Choroid plexus epithelial cell (primary cell): ENCODE measurements at places on chromosomes 7 and 10.

DNA sequence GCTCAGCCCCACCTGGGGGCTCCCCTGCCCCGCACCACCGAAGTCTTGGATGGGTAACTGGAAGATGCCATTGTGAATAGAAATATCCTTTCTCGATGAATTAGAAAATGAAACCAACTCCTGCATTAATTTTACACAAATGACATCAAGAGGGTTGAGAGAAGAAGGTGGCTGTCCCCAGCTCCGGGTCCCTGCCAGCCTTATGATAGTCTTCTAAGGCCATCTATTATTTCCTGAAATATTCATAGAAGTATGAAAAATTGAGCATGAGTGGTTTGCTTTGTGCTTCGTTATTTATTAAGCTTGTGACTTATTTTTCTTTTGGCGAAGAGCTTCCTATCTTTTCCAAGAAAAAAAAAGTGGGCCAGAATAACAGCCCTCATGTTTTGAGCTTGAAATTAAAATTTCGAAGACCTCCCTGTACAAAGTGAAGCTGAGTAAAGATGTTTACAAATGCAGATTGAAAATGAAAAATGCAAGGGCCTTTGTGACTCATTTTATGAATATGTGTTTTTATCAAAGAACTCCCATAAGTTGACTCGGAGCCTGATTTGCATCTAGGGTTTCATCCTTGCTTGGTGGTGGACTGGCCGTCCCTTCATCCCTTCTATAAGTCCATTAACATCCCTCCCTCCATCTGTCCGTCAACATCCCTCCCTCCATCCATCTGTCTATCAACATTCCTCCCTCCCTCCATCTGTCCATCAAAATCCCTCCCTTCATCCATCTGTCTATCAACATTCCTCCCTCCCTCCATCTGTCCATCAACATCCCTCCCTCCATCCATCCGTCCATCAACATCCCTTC, 20.5 kb upstream of the CFAP46 start:
- peak; percentile 37 for DNase-seq

DNA sequence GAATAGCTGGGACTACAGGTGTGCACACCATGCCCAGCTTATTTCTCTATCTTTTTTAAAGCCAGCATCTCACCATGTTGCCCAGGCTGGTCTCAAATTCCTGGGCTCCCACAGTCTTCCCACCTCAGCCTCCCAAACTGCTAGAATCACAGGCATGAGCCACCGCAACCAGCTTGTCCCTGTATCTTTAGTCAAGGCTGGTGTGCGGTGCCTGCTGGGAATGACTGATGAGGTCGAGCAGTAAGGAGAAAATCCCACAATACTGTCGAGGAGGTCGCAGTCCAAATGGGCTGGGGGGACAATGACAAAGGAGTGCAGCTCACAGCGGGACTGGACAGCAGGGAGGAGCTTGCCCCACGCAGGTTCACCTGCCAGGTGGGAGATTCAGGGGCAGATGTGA, 50.2 kb upstream of the CALN1 start:
- DNase-seq: no peak

GRCh38 chr7:50610521-50611277, 45.5 kb upstream of the DDC start:
- peak; percentile 63 for DNase-seq

- no peak for DNase-seq
These were observed 87.0 kb downstream of the ADK start for GRCh38 chr10:74238031-74238431.

DNA sequence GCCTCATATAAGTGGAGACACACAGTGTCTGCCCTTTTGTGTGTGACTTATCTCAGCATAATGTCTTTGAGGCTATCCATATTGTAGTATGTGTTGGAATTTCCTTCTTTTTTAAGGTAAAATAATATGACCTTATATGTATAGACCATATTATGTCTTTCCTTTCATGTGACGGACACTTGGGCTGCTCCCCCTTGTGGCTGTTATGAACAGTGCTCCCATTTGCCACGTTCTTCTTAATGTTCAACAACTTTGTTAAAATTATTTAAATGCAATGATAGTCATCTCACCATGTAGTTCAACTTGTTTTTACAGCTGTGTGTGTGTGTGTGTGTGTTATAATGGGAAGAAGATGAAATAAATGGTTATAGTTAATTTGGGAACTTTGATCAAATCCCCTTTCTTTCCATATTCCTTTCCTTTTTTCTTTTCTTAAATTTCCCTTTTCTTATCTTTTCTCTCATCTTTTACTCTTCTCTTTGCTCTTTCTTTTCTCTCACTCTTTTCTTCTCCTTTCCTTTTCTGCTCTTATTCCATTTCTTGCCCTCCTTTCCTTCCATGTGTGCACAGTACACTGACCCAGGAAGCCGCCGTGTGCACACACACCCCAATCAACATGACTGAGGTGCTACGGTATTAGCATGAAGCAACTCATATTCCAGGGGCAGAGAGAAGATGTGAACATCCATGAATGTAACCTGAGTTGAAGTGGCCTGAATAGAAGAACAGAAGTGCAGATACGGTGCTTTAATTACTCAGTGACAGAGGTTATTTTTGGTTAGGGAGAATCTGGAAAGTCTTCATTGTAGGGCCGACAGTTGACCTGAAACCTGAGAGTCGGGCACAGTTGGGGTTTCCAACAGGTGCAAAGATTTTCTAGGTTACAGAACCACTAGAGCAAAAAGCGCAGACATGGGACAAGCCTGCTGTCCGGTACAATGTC, 596.6 kb downstream of the SDK1 start:
- DNase-seq: peak; percentile 80

- peak; percentile 10 for DNase-seq
These were observed 682.8 kb downstream of the MAGI2 start for GRCh38 chr7:78770422-78771410.

DNA sequence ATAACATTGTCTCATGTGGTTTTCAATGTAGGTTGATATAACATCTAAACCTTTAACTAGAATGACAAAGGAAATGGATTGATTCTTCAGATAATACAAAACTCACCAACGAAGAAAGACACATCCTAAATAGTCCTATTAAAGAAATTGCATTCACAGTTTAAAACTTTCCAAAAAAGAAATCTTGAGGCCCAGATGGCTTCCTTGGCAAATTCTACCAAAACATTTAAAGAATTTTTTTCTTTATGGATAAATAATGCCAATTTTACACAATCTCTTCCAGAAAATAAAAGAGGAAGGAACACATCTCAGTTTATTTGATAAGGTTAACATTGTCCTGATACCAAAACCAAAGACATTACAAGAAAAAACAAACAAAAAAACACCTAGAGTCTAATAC, 349.5 kb downstream of the CALN1 start:
- DNase-seq: no peak

GRCh38 chr7:42742318-42742717, 169.6 kb downstream of the C7orf25 start:
- DNase-seq: no peak

GRCh38 chr10:28279878-28280277, 23.0 kb downstream of the MPP7 start:
- no peak for DNase-seq

DNA sequence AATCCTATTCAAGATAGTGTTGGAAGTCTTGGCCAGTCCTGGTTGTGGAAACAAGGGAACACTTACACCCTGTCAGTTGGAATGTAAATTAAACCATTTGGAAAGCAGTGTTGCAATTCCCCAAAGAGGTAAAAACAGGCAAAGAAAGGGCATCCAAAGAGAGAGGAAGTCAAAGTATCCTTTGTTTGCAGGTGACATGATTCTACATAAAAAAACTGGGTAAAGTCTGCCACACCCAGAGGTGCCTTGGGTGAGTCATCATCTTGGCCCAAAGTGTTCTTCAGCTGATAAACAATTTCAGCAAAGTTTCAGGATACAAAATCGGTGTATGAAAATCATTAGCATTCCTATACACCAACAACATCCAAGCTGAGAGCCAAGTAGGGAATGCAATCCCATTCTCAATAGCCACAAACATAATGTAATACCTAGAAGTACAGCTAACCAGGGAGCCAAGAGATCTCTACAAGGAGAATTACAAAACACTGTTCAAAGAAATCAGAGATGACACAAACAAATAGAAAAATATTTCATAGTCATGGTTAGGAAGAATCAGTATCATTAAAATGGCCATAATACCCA, 278.7 kb downstream of the SDK1 start:
- DNase-seq: no peak

DNA sequence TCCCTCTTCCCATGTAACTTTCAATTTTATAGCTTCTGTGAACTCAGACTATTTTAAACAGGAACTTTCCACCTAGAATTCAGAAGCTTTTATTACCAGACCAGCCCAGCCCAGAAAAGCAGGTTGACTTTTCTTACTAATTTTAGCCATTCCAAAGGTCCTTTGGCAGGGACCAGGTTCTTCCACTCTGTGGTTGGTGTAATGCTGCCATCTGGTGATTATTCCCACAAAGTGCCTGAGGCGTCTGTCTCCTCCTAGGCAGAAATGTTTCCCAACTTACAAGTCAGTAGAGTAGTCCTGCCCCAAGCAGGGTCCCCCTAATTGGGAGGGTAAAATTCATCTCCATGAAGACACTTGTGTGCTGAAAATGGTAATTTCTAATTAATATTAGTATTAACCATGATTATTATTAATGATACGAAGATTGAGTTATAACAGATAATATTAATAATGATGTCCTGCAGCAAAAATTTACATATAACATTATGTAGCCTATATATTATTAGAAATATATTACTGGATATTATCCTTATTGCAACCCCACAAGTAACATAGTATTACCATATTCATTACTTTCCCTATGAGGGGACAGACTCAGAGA, 53.0 kb upstream of the PPP1R17 start:
- peak; percentile 59 for DNase-seq

GRCh38 chr7:176381-176780, 16.0 kb upstream of the FAM20C start:
- no peak for DNase-seq

- DNase-seq: no peak
These were observed 73.5 kb downstream of the CTNNA3 start for GRCh38 chr10:67622511-67622910.

DNA sequence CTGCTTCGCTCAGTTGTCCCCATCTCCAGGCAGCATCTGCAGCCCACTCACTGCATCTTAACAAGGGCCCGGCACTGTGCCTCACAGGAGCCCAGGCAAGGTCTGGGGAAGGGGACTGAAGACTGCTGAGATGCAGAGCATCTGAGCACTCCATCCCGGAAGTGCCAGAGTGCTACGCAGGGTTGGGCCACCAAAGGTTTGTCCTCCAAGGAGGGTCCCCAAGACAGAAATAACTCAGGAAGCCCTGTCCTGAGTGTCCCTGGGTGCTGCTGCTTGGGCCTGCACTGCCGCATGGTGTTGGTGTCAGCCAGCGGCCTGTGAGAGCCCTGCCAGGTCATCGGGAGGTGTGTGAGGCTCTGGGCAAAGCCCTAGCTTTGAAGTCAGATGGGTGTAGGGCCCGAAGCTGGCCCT, 288.2 kb upstream of the ZMIZ1 start:
- no peak for DNase-seq

- DNase-seq: no peak
These were observed 3.1 kb upstream of the SMURF1 start for GRCh38 chr7:99146979-99147378.

- peak; percentile 38 for DNase-seq
These were observed 231.0 kb upstream of the LYZL1 start for GRCh38 chr10:29057822-29058331.

DNA sequence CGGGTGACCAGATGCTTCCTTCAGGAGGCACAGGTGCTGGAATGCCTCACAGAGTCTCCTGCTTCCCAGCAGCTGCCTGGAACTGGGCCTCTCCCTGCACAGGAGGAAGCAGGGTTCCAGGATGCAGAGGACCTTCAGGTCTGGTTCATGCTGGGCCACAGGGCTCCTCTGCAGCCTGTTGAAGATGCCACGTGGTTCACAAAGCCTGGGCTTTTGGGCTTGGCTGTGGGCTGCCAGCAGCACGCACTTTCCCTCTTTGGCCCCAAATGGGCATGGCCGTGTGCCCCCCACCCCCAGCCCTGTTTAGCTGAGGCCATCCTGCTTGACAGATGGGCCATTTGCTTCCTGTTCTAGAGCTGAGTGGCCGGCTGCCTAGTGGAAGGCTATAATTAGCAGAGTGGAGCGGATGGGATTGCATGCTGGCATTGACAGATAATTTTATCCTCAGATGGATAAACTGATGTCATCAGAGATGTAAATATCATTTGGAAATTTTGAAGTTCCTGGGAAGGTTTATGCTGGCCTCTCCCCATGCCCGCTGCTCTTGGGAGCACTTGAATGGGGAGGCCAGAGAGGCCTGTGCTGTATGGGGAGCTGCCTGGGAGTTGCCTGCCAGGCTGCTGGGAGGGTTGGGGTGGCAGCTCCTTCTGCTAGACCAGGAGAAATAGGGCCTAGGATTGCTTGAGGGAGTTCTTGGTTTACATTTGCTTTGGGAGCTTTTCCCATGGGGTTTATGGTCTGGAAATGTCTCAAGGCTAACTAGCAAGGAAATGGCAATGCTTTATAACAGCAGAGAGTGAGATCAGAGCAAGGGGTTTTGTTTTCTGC, 28.2 kb downstream of the TSPAN15 start:
- DNase-seq: peak; percentile 31

GRCh38 chr7:143027683-143028082, 751 bp upstream of the OR9A2 start:
- no peak for DNase-seq

DNA sequence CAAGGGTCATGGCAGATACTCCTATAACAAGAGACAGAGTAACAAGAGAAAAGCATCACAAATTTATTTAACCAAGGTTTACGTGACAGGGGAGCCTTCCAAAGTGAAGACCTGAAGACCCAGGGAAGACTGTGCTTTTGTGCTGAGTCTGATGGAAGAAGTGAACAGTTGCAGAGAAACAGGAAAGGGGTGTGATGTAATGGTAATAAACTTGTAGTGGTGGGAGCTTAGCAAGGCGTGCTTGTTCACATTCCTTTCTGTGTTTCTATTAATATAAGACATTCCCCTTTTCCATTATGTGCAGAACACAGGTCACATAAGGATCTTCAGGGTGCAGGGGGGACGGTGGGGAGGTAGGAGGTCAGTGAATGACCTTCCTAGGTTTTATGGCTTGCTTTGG, 25.5 kb upstream of the C10orf67 start:
- DNase-seq: peak; percentile 65

- DNase-seq: peak; percentile 40
These were observed 17.3 kb downstream of the MLXIPL start for GRCh38 chr7:73606801-73607691.

- DNase-seq: no peak
These were observed 60.3 kb downstream of the WNT2 start for GRCh38 chr7:117262546-117262945.

DNA sequence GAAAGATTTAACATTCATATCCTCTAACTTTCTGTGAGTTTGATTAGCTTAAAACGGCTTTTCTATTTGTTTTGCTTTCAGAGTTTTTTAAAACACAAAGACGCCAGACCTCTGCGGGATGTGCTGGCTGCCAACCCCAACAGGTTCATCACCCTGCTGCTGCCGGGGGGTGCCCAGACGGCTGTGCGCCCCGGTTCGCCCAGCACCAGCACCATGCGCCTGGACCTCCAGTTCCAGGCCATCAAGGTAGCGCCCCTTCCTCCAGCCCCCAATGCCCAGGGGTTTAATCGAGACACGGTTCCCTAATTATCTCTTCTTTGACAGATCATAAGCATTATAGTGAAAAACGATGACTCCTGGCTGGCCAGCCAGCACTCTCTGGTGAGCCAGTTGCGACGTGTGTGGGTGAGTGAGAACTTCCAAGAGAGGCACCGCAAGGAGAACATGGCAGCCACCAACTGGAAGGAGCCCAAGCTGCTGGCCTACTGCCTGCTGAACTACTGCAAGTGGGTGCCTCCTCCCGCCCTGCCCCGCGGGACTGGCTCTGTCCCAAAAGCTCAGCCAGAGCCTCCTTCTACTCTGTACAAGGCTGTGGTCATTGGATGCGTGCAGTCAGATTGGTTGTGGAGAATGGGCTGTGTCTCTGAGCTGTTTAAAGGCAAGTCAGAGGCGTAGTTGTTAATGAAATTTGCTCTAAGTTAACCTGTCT, 71.2 kb downstream of the TRRAP start:
- DNase-seq: no peak

- peak; percentile 56 for DNase-seq
These were observed 23.0 kb downstream of the GSDME start for GRCh38 chr7:24734306-24734705.
